ENCODE measurements at places on chromosomes 11 and 22.

DNA sequence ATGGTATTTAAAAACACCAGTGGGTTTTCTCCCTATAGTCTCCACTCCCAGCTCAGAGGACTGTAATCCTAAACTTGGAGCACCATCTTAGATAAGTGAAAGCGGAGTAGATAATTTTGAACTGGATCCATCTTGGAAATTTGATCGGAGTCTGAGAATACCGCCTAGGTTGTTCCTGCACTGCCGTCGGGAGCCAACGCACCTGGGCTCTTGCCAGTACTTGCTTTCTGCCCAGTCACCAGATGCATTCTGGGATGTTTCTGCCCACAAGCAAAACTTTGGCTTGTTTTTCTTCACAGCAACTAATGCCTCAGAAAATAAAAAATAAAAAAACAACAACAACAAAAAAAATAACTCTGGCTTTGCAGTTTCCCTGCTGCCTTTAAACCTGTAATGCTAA is 113.0 kb upstream of the MTMR2 start:
- no peak for DNase-seq

GRCh38 chr11:1822648-1823375 is 12.0 kb upstream of the SYT8 start:
- DNase-seq, result no peak

- peak; percentile 85 for DNase-seq
These were observed 30.0 kb upstream of the MMP7 start for GRCh38 chr11:102560555-102561011.

GRCh38 chr22:37193629-37194191 is 5.7 kb upstream of the C1QTNF6 start:
- DNase-seq, result peak; percentile 49

DNA sequence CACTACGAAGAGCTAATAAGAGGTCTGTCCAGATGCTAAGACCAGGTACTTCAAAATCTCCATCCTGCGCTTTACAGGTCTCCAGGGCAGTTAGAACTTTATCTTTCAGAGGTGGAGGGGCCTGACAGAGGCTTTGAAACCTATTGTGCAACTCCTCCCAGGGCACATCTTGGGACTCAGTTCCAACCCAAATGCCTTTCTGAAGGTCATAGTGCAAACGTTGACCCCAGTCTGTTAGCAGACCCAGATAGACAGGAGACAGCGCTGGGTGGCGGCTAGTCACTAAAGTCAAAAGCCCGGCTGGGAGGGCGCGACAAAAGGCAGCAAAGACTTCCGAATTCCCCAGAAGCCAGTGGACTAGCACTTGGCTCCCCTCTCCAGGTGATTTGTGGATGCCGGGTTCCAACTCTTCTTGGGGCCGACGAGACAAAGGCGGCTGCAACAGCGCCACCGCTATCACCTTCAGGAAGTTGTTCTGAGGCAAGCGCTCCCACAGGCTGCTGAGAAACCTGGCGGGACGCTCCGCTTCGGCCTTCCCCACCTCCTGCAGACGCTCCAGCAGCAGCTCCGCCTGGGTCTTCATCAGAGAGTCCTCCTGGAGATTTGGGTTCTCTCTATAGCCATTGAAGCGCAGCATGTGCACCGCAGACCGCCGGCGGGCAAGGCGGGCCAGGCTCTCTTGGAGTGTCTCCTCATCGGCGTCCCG is 728 bp downstream of the FANCF start:
- DNase-seq, result peak; percentile 88

GRCh38 chr11:70128435-70128906 is 50.4 kb downstream of the ANO1 start:
- no peak for DNase-seq

GRCh38 chr11:849104-849824 is 6.6 kb downstream of the TSPAN4 start:
- no peak for DNase-seq
